Effector memory CD4-positive, alpha-beta T cell (primary cell): ENCODE measurements at places on chromosomes 11 and 22.
A peak's percentile ranks its signal among the peaks of the same experiment; 100 is the strongest.

GRCh38 chr22:29860006-29860766 is 22.1 kb upstream of the ASCC2 start:
- no peak for DNase-seq

- DNase-seq = no peak
Measured at GRCh38 chr11:69541001-69541285, 59.5 kb downstream of the LINC01488 start.

GRCh38 chr22:49929211-49929979 is 11.0 kb downstream of the CRELD2 start:
- peak; percentile 54 for DNase-seq

DNA sequence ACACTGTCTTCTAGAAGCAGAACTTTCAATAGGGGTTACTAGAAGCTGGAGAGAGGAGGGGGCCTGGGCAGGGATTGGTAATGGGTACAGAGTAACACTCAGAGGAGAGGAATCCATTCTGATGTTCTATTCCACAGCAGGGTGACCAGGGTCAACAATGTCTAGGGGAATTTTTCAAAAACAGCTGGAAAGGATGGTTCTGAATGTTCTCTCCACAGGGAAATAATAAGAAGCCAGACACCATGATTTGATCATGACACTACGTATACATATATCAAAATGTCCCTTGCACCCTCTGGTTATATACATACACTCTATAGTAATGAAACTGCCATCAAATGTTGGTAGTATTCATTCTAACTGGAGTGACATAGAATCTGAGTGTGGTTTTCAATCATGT is 111.2 kb upstream of the TOP3B start:
- no peak for DNase-seq

DNA sequence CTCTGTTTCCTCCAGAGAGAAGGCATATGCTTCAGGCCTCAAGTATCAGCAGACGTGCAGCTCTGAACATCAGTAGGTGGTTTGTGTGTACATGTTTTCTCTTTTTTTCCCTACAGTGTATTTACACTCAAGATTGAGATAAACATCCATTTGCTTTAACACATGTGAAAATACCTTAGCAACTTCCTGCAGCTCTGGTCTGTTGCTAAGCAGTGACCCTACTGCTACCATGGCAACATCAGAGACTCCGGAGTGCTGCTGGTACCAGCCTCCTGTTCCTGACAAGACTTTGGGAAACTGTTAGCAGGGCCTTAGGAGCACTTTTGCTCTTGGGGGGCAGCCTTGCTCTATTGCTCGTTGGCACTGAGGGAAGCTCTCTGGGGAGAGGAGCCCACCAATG is 221.2 kb upstream of the PLET1 start:
- no peak for DNase-seq

DNA sequence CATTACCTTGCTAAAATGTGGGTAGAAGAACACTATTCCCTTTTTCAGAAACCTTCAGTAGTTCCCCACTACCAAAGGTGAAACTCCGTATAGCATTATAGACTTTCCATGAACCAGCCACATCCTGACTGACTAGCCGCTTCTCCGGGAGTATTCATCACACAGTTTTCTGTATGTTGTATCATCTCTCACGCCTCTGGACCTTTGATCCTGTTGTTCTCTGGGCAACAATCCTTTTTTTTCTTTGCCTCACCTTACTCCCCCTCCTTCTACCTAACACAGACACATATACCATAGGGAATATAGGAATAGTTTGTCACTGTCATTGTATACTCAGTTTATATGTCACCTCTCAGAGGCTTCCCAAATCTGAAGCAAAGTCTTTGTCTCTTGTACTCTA is 20.8 kb downstream of the ZC3H12C start:
- no peak for DNase-seq

- no peak for DNase-seq
Measured at GRCh38 chr11:93861808-93862207, 11.4 kb upstream of the VSTM5 start.

DNA sequence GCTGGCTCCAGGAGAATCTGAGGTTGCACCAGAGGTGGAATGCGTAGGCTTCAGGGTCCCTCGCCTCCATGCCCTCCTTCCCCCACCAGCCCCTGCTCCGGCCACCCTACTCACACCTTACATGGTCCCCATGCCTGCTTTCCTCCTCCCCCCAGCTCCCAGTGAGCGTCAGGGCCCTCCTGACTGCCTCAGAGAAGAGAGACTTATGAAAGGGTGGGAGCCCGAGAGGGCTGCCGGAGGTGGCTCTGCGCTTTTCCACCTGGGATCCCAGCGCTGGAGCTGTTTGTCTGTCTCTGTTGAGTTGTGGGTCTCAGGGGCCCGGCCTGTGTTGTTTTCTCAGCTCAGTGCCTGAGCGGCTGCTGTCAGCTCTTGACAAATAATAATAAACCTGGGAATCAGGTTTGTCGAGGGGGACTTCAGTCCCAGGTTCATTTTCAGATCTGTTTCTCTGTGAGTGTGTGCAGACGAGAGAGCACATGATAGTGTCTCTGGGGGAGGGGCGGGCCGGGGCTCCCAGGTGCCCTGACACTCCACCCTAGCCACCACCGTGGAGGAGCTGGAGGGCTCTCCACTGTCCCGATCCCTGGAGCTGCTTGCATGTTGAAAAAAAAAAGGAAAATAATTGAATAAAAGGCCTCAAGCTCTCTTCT is 153.7 kb downstream of the FEZ1 start:
- DNase-seq = no peak

DNA sequence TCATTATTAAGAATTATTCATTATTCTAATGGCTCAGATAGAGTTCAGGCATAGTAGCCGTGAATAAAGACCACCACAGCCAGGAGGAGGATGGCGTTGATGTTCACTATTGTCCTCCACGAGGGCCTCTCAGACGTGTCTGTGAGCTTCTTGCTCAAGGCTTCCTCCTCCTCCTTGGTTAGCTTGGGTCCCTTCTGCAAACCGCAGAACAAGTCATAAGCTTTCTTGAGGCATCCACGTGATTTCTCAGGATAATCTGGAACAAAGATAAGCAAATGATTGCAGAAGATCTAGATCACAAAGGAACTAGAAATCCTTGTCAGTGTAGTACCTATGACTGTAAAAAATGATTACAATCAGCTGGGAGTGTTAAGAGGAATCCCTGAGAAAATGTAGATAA is 13.6 kb upstream of the RFPL2 start:
- DNase-seq = no peak

DNA sequence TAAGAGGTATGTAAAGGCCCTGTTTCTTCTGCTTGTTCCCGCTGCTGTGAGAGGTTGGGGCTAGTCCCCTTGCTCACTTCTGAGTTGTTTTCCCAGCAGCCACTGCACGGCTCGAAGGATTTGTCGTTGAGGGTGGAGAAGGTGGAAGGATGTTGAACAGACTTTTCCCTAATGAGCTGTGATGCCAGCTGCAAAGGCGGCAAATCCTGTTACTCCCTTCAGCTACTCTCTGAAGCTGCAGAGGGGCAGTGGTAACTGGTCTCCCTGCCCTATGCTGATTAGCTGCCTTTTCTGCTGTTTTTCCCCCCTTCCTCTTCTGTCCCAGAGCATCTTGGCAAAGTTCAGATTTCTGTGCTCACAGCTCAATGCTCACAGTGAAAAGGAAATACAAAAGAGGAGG is 90.4 kb upstream of the SLC25A18 start:
- no peak for DNase-seq

GRCh38 chr11:111325259-111325658 is 26.9 kb downstream of the POU2AF3 start:
- DNase-seq = no peak

GRCh38 chr11:122803716-122804115 is 34.6 kb upstream of the CRTAM start:
- DNase-seq = no peak

DNA sequence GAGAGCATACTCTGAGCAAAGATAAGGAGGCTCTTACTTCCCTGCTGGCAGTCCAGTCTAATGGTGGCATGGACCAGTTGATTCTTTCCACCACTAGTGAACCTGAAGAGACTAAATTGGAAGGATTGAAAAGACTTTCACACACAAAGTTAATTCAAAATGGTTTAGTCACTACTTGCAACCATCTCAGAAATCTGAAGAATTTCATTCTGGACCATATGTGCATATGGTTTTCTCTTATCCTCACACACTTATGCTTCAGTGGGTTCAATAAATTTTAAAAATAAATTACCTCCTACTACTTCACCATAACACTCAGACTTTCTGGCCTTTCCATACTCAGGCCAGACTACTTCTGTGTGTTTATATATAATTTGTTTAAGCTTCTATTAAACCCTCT is 44.7 kb downstream of the CADM1 start:
- no peak for DNase-seq

DNA sequence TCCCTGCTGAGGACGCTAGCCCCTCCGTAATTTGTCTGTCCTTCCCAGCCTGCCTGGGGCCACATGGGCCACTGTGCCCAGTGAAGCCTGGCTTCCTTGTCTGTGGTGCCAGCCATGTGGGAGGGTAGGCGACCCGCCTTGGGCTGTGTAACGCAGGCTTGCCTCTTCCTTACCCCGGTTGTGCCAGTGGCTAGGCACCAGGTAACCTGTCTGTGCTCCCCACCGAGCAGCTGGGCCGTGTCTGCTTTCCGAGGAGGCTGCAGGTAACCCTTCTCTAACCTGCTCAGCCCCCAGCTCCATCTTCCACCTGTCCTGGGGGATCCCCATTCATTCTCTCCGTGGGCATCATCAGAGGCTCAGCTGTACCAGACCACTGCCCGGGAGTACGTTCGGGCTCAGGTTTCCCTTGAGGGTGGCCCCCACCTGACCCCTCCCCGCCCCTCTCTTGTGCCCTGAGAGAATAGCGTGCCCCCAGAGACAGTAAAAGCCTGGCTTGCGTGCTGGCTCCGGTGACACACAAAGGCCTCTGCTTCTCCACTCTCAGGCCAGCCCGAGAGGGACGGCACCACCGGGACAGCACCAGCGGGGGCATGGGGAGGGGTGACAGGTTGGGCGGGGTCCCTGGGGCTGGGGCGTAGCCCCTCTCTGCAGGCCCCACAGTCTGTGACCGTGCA is 79.1 kb downstream of the CDKN1C start:
- no peak for DNase-seq

- DNase-seq = no peak
Measured at GRCh38 chr22:19810381-19811201, 44.1 kb downstream of the GNB1L start.

GRCh38 chr11:105582497-105582896 is 27.4 kb upstream of the GRIA4 start:
- no peak for DNase-seq

DNA sequence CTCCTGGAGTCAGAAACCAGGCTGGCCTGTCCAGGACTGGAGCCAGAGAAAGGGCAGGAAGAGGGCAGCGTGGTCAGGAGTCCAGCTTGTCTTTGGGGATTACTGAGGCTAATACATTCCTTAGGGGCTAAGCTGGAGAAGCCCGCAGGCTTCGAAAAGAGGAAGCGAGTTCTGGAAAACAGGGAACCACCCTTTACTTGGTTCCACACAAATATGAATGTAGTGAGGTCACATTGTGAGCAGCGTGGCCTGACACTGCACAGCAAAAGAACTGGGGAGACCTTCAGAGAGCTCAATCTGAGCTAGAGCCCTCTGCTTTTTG is 132.3 kb downstream of the CEP164 start:
- DNase-seq = no peak

DNA sequence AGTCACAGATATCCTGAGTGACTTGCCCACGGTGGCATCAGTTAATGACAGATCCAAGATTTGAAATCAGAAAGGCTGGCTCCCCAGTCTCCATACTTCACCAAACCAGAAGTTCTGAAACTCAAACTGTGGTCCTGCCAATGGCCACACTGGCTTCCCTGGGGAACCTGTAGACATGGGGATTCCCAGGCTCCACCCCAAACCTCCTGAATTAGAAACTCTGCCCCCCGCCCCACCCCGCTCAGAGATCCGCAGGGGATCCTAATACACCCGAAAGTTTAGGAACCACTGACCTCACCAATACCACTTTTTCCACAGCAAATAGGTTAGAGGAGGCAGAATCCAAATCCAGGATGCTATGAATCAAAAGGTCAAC is 15.3 kb downstream of the RTN4RL2 start:
- no peak for DNase-seq

GRCh38 chr11:11513422-11513821 is 108.4 kb downstream of the GALNT18 start:
- no peak for DNase-seq

DNA sequence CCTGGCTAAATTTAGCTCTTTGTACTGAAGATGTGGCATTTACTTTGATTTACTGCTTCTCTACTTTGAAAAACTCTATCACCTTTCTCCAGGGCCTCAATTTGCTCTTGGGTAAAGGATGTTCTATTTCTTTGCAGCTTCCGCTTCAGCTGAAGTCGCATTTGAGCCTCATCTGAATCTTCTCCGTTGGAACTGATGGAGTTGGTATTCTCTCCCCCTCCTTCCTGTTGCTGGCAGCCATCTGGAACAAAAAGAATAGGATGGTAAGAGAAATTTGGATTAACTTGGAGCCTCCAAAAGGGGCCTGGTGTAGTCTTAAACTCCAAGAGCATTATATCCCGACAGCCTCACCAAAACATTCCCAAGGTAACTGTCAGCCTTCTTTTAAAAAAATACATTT is 16.6 kb downstream of the PAX6 start:
- DNase-seq = no peak

- DNase-seq = no peak
Measured at GRCh38 chr22:43441751-43442150, 29.9 kb downstream of the MPPED1 start.

- no peak for DNase-seq
Measured at GRCh38 chr22:43147821-43148220, 3.5 kb upstream of the TSPO start.

DNA sequence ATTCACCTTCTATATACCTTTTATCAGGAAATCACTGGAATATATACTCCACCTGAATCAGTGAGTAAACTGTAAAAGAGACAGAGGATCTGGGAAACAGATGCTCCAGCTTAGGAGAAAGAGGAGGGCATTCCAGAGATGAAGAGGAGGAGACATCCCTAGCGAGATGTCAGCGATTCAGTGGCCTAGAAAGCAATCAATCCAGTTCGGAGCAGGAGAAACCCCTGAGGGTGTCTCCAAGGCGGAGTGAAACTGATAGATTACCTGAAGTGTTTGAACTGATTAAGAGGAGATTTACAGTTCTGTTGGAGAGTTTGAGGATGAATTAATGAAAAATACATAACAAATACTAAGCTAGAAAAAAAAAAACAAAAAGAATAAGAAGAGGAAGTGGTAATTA is 24.5 kb upstream of the TNRC6B start:
- no peak for DNase-seq

DNA sequence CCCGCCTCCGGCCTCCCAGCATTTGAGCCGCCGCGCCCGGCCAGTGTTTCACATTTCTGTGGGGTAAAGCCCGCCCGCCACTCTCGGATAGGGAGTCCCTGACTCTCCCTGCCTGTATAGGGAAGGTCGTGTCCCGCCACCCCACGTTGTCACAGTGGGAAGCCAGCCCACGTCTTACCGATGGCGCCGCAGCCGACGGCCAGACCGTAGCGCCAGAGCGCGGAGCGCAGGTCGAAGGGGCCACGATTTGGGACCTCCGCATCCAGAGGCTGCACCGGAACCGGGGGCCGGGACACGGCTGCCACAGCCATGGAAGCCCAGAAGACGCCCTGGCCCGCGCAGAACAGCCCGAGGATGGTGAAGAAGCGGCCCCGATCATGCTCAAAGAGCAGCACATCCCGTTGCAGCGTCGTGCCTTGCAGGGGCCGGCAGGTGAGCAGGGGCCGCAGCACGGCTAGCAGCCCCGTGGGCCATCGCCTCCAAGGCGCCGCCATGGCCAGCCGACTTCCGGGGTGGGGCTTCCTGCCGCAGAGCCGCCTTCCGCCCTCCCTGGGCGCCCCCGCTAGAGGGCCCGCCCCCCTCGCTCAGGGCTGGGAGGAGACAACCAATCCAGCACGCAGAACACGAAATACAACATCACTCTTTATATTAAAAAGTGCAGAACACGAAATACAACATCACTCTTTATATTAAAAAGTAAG is at the start of gene TMEM223:
TMEM223 (minus strand) TSS at position 506 of the 701 bp plus-strand sequence; CDS start at position 494, 12 bp downstream.
- peak; percentile 83 for DNase-seq
